ENCODE measurements at places on chromosomes 12 and 14.

DNA sequence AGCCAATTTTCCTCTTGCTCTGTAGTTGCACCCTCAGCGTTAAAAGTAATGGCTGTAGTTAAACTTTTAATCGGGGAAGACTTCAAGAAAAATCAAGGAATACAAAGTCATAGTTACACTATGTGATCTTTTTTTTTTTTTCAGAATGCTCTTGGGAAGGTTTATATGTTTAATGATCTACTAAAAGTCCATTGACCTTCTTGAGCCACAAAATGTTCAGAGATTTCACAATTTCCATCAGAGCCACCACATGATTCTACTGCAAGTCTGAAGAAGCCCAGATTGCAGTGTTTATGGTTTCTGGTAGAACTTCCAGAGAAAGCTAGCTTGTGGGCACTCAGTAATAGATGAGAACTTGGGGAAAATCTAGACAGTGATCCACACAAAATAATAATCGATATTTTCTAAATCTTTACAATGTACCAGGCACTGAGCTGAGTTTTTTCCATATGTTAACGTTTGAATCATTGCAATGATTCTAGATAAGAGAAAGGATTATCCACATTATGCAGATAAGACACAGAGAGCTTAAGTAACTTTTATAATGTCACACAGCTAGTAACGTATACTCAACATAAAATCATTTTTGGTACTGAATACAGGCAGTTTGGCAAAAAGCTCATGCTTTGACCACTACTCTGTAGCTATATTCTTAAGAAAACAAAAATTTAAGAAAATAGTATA is 38.3 kb downstream of the GYS2 start:
- no peak for DNase-seq

DNA sequence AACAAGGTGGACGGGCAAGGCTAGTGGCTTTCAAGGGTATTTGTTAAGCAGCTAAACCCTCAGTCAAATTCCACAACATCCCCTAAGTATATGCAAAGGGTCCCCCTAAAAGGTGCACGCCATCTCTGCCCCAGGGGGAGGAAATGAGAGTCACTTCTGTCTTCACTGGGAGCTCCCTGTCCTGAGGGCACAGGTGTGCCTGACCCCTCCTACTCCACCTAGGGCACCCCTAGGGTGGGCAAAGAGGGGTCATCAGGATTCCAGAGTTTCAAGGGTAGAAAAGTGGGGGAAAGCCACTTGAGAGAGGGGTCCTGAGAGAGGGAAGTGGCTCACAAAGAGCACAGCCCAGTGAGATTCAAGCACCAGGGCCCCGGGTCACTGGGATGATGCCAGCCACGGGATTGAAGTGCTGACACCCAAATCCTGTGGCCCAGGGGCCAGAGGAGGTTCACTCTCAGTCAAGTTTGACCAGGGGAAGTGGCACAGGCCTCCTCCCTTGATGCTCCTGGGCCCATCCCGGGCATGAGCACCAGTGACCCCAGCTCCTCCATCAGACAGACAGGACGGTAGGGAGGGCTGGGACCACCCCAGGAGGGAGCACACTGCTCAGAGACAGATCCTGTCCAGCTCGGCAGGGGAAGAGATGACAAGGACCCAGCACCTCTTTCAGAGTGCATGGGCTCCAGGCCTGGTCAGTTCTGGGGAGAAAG is 82.3 kb upstream of the BCL11B start:
- DNase-seq = no peak

GRCh38 chr12:6262623-6263022 is 47.9 kb upstream of the PLEKHG6 start:
- no peak for DNase-seq

- no peak for DNase-seq
Measured at GRCh38 chr14:68650404-68650994, 142.4 kb downstream of the ZFP36L1 start.

- DNase-seq = peak; percentile 53
Measured at GRCh38 chr14:23327947-23328744, 6.9 kb downstream of the PABPN1 start.

DNA sequence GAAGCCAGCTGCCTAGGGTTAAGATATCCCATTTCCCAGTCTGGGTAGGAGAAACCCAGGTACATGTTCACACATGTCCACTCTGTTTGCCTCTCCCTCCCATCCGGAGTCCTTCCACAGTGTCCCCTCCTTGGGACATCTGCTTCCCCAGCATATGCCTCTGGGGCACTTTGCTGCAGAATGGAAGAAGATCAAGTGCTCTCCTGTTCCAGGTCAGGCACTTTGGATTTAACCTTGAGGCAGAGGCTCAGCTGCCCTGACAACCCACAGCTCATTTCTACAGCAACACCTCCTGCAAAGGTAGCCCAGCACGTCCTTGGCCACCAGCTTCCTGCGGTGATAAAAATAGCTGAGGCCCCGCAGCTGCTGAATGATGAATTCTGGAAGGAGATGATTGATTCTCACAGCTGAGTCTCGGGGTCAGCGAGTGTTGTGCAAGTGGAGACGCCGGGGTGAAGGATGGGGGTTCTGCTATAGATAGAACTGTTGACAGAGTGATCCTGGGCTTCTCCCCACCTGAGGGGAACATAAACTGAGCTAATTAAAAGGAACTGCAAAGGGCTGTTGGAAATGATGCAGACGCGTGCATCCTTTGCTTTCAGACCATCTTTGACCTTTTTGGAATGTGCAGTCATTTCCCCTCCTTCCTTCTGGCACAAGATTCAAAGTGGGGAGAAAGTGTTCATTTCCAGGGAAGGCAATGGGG is 145.0 kb downstream of the SLC38A6 start:
- DNase-seq = no peak

DNA sequence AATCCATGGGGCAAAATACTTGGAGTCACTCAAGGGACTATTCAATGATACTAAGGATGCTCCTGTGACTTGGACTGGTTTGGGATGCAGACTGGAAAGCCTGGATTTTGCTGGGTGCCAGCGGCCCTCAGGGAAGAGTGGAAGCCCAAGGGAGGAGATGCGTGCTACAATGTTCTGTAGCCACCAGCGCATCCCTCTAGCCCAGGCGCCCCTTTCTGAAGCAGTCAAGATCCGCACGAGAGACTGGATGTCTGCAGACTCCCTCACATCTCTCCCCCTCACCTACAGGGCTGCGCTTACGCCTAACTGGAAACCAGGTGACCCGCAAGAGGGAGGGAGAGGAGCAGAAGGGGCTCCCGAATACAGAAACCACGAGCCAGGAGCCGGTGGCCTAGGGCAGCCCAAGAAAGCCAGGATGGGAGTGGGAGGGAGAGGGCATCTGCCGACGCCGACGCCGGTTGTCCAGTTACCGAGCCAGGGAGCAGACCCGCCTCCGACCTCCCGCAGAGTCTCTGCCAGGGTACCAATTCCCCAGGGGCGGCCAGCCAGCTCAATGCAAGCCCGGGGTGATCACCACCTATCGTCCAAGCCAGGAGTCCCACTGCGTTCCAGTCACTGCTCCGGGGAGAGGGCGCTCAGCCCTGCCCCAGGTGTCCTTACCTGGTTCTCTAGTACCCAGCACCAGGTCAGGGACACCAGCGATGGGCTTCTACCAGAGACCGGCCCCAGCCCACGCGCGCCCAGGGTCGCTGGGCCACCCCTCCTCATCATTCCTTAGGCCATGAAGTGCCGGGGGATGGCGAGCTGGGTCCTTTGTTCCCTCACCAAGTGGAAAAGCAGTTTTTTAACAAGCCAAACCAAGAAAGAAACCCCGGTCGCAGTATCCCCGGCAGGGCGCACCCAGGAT is 1.2 kb downstream of the NTN4 start:
- DNase-seq = no peak

DNA sequence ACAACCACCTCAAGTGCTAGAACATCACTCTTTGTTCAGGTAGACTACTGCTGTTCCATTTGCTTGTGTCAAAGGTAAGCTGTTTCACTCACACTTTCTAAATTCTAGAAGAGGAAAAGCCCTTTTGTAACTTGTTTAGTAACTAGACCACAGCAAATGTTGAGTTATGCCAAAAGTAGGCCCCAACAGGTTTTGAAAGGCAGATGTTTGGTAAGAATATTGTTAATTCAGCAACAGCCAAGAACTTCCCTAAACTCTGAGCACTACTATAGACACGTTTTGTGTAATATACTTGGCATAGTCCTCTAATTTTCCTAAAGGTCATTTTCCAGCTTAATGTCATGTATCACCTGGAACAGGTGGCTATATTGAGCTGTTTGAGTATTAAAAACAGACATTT is 79.0 kb downstream of the DCAF5 start:
- no peak for DNase-seq

All from effector memory CD8-positive, alpha-beta T cell (primary cell).